ENCODE measurements at places on chromosomes 4 and X.

DNA sequence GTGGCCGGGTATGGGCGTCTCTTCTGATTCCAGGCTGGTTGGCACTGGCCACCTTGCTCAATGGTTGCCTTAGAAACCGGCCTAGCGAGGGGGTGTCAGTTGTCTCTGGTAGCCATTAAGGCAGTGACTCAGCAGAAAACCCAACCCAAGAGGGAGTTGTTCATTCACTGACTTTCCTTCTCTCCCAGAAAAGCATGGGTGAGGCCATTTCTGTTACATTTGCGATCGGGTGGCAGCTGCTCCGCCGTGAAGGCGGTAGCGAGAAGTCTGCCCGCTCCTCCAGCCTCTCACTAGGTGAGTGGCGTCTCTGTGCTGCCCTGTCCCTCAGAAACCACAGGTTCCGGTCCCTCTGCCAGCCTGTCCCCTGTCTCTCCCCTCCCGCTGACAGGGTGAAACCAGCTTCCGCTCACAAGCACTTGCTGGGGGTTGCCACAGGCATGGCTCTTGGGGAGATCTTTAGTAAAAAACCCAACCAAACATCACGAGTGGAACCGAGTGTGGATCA is 17.4 kb downstream of the IRAK1 start:
- DNase-seq: peak; percentile 55

DNA sequence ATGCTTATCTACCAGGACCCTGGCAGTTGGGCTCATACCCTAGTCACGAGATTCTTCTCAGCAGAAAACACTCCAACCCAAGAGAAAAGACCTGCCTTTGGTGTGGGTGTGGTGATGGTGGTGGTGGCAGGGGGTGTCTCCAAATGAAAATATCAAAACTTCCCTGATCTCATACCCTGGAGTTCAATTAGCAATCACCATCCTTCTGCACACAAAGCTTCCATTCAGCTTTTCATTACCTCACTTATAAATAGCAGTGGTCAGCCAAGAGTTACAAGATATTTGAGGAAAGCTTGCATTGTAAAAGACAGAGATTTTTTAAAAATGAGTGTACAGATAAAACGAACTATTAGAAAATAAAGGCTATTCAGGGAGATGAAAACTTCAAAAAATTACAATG is 580.8 kb upstream of the MAGEB2 start:
- no peak for DNase-seq

- no peak for DNase-seq
Observed at GRCh38 chr4:112083587-112084347, 61.5 kb upstream of the FAM241A start.

DNA sequence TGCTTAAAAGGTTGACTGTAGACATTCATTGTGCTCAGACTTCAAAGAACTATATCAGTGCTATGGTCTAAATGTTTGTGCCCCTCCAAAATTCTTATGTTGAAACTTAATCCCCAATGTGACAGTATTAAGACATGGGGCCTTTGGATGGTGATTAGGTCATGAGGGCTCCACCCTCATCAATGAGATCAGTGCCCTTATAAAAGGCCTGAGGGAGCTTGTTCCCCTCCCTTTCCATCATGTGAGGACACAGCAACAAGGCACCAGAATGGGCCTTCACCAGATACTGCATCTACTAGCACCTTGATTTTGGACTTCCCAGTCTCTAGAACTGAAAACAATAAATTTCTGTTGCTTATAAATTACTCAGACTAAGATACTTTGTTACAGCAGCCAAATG is 28.3 kb downstream of the CLOCK start:
- DNase-seq: no peak

Measured in stimulated activated CD8-positive, alpha-beta memory T cell treated with anti-CD3 and anti-CD28 coated beads, Interleukin-4, amount 100 ng/mL, for 48 hours (primary cell).